Activated CD4-positive, alpha-beta T cell treated with anti-CD3 and anti-CD28 coated beads, Interleukin-2, amount 50 U/mL, for 1 hour (primary cell): ENCODE measurements at places on chromosomes 7 and 10.

DNA sequence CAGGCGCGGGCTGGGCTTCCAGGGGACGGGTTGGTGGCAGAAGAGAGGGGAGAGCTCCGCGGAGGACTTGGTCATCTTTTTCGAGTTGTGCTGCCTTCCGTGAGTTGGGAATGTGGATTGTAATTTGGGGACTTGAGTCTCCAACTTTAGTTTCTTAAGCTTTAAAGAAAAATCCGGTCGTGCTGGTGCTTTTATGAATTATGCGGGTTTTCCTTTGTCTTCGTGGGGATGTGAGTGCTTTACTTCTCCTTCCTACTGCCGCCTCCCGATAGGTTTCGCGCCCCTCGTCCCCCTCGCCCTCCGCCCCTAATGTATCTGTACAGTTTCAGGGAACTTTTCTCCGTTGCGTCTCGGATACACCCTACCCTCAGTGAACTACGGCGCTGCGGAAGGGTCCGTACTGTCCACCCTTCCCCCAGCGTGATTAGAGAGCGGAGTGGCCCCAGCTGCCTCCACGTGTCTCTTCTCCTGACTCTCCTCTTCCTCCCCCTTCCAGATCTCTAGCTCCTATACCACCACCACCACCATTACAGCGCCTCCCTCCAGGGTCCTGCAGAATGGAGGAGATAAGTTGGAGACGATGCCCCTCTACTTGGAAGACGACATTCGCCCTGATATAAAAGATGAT, 649 bp downstream of the SCD start:
- no peak for DNase-seq

- DNase-seq: no peak
These were observed 84.5 kb upstream of the ETV1 start for GRCh38 chr7:14073988-14074387.

- DNase-seq: no peak
These were observed 48.0 kb downstream of the MDH2 start for GRCh38 chr7:76095908-76096307.

DNA sequence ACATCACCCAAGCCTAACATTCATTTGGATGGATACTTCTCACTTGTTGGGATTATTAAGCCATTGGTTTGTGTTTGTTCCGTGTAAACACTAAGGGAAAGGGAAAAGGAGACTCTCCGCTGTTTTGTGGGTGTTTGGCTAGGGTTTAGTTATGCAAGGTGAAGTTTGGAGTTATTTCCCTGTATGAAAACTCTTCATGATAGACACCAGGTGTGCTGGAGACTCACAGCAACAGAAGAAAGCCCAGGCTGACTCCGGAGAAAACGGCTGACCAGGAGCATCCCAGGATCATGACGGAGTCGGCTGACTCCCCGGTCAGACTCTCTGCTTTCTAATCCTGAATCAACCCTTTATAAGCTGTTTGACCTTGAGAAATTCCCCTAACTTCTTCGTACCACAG, 94.1 kb upstream of the KLF6 start:
- no peak for DNase-seq

GRCh38 chr7:122748195-122748594, 45.5 kb upstream of the RNF148 start:
- no peak for DNase-seq

GRCh38 chr10:34198953-34199352, 616.1 kb downstream of the PARD3 start:
- no peak for DNase-seq
